ENCODE measurements at places on chromosomes 3 and 15. TPM values are rescaled to one million over a fixed set of nuclear protein-coding genes. Genes with fewer than 3 reads are reported as not detected.

DNA sequence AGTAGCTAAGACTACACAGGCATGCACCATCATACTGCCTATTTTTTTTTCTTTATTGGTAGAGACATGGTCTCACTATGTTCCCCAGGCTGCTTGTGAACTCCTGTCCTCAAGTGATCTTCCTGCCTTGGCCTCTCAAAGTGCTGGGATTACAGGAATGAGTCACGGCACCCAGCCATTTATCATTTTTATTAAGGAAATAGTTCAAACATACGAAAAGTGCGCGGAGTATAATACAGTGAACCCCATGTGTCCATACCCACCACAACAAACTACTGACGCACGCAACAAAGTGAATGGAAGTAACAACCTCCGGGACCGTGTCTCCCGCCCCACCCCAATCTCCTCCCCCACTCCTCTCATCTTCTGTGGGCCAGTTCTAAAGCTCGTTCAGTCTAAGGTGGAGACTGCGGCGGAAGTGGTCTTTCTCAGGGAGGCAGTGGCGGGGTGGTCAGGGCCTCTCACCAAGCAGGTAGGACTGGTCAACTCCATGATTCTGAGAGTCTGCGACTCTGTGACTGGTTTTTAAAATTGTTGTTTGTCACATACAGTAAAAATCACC lies 42.1 kb downstream of the DNAJB8 start:
- DNase-seq = no peak

- DNase-seq = no peak
Measured at GRCh38 chr3:60081381-60082095, 1031.7 kb upstream of the CFAP20DC start.

TMEM44 gene
- 43.2 TPM for total RNA-seq

TM4SF1 gene
- total RNA-seq = 30.8 TPM

- peak; percentile 35 for DNase-seq
Measured at GRCh38 chr3:73624017-73624820, 522 bp downstream of the PDZRN3 start.

ATP8B4 gene
- total RNA-seq = 2.7 TPM

- peak; percentile 63 for DNase-seq
Measured at GRCh38 chr3:184186184-184186901, at the start of gene ABCF3. TSS of gene ABCF3 (plus strand) at chr3:184186199. CDS start at chr3:184186208, 9 bp downstream.
